ENCODE measurements at places on chromosomes 2 and 18. TPM values are rescaled to one million over a fixed set of nuclear protein-coding genes. Genes with fewer than 3 reads are reported as not detected.

- no peaks in the 10 kb centered on the region for H3K36me3 ChIP-seq
- no peak overlapping the region for H3K4me3 ChIP-seq
- DNase-seq, result no peak
- no peaks in the 10 kb centered on the region for H3K4me1 ChIP-seq
- H3K27me3 ChIP-seq, result no peaks in the 10 kb centered on the region
- H3K27ac ChIP-seq, result no peak overlapping the region
These were observed 27.0 kb downstream of the MRPL33 start for GRCh38 chr2:27798486-27798885.

DNA sequence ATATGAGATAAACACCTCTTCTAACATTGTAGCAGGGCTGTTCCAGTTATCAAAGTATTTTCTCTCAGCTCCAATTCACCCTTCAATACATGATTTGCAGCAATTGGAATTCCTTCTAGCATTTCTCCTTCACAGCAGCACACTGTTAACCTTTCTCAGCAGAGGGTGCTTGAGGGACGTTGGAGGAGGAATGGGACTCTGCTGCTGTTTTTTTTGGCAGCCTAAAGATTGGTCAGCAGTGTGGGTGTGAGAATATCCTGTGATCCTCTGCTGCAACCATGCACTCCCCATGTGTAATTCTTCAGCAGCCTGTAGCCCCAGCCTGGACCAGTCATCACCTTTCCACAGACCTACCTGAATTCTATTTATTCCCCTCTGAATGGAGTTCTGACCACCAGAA lies 1708.9 kb upstream of the CELF4 start:
- no peak for DNase-seq
- no peaks in the 10 kb centered on the region for H3K27me3 ChIP-seq
- H3K36me3 ChIP-seq, result no peaks in the 10 kb centered on the region
- H3K4me1 ChIP-seq, result no peaks in the 10 kb centered on the region
- no peak overlapping the region for H3K27ac ChIP-seq

GRCh38 chr2:383888-384287 lies 96.0 kb upstream of the ALKAL2 start:
- no peaks in the 10 kb centered on the region for H3K27me3 ChIP-seq
- no peak overlapping the region for H3K27ac ChIP-seq
- no peak for DNase-seq
- H3K4me1 ChIP-seq, result peaks cover 5% of the 10 kb centered on the region

DNA sequence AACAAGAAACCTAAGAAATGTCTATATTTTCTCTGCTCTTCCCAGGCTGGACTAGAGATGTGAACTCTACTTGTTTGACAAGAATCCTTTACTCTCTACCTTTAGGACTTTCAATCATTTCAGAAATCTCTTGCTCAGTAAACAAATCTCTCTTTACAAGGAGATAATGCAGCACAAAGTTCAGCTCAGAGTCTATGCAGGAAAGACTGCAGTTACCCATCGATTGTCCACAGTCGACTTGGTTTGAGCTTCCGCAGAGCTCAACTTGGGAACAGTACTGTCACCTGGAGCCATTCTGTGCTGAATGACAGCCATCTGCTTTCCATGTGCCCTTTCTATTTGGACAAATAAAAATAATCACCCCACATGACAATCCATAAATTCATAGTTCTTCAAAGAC lies 259.7 kb upstream of the STON1 start:
- DNase-seq, result no peak
- H3K27ac ChIP-seq, result no peak overlapping the region
- no peak overlapping the region for H3K4me3 ChIP-seq
- no peaks in the 10 kb centered on the region for H3K27me3 ChIP-seq

GRCh38 chr2:12807907-12808810 lies 91.4 kb downstream of the TRIB2 start:
- no peak overlapping the region for H3K4me3 ChIP-seq
- DNase-seq, result no peak
- H3K27ac ChIP-seq, result no peak overlapping the region
- H3K36me3 ChIP-seq, result no peaks in the 10 kb centered on the region

- H3K27ac ChIP-seq, result no peak overlapping the region
- H3K36me3 ChIP-seq, result no peaks in the 10 kb centered on the region
- H3K27me3 ChIP-seq, result no peaks in the 10 kb centered on the region
- no peak overlapping the region for H3K4me3 ChIP-seq
- no peaks in the 10 kb centered on the region for H3K4me1 ChIP-seq
These were observed 91.1 kb upstream of the CDH2 start for GRCh38 chr18:28267878-28268625.

KIF1A gene
- 281 TPM for total RNA-seq

Data from H1 (cell line).